ENCODE measurements at places on chromosomes 7 and 10. TPM values are rescaled to one million over a fixed set of nuclear protein-coding genes. Genes with fewer than 3 reads are reported as not detected.

Gene ZNF853
- 0.86 TPM for total RNA-seq

Gene CTBP2
- total RNA-seq = 49.1 TPM

Gene PILRA
- total RNA-seq = not detected

Gene FKBP6
- total RNA-seq = not detected

Gene ATOH7
- not detected for total RNA-seq
